AG08395 (cell line): ENCODE measurements at places on chromosomes 6 and 20.
A peak's percentile ranks its signal among the peaks of the same experiment; 100 is the strongest.

- DNase-seq: no peak
Measured at GRCh38 chr20:32252189-32252588, 25.3 kb upstream of the KIF3B start.

GRCh38 chr6:91705646-91706045, 1118.8 kb upstream of the MAP3K7 start:
- no peak for DNase-seq

GRCh38 chr6:90284236-90285041, 12.2 kb downstream of the BACH2 start:
- peak; percentile 92 for DNase-seq

GRCh38 chr6:40627316-40627715, 40.2 kb upstream of the LRFN2 start:
- DNase-seq: no peak

DNA sequence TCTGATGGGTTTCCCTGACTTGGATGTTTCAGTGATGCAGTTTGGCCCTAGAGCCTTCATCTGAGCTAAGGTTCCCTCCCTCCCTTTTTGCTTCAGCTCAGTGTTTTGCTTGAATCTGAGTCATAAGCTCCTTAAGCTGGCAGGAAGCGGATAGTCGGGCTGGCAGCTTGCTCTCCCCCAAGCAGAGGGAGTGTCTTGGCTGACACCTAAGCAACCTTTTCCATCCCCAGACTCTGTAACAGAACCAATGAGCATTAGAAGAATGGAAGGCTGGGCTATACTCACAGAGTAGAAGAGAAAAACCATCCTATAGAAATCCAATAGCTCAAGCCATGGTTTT, 98.3 kb downstream of the HAO1 start:
- peak; percentile 83 for DNase-seq

DNA sequence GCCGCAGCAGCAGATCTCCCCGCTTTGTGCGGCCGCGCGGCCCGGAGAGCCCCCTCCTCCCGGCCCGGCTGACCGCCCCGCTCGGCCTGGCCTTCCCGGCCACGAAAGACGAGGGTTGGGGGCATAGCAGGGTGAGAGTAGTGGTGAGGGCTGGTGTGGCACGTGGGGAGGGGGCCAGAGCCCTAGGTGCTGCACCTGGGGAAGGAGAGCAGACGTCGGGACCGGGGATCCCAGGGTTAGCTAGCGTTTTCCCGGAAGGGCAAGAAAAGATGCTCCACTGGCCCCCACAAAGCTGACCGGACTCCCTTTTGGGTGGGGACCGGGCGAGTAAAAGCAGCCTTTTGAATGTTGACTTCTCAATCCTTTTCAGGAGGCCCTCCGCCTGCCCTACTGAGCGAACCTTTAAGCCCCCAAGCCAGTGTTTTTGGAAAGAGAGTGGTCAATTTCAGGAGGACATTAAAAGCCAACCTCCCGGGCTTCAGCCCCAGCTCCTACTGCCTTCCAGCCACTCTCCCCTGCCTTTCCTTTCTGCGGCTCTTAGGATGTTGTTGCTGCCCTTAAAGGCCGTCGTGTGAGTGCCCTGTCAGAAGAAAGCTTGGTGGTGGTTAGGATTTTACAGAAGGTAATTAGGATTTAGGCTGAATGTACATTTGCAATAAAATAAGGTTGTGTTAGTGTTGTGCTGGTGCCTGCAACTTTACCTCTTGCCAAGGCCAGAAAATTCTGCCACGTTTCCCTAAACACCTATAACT, 648 bp upstream of the BACH2 start:
- no peak for DNase-seq
